ENCODE measurements at places on chromosomes 3 and 15. TPM values are rescaled to one million over a fixed set of nuclear protein-coding genes. Genes with fewer than 3 reads are reported as not detected.

DNA sequence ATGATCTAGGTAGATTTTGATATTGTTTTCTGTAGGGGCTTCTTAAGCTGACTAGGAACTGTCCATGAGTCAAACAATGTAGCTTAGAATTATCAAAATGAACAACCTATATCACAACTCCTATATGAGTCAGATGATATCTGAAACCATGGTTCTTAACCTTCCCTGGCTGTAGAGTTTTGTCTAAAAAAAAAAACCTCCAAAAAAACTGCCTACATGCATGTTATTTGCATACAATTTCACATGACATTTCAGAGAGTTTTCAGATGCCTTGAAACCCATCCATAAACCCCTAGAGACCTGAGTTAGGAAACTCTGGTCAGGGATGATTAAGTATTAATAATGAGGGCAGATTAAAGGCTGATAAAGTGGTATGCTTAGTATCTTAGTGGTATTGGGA is 157.0 kb downstream of the CHST2 start:
- no peak for DNase-seq

DNA sequence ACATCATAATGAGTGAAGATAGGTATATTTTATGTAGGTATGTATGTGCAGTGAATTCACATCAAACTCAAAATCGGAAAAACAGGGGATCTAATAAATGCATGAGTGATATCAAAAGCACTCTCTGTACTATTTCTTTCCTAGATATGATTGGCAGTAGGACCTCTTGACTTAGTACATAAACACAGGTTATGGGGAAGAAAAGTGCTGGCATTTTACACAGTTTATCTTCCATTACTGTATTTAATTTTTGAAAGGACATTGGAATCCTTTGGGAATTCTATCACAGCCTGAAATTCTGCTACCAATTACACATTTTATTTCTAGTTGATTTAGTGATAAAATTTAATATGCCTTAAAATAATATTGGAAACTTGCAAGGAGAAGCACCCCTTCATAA is 470.5 kb upstream of the ONECUT1 start:
- no peak for DNase-seq

GRCh38 chr3:173789530-173790162 is 392.1 kb downstream of the NLGN1 start:
- DNase-seq: no peak

BCHE gene
- total RNA-seq: 2.9 TPM

ZBED2 gene
- 4.9 TPM for total RNA-seq

NUP210 gene
- 10.1 TPM for total RNA-seq

SOX14 gene
- not detected for total RNA-seq

Measured in vagina (tissue), 2 donors.